ENCODE measurements at places on chromosomes 1 and 21.
A peak's percentile ranks its signal among the peaks of the same experiment; 100 is the strongest.

- no peak for DNase-seq
Measured at GRCh38 chr1:86765073-86765472, 60.7 kb downstream of the SH3GLB1 start.

DNA sequence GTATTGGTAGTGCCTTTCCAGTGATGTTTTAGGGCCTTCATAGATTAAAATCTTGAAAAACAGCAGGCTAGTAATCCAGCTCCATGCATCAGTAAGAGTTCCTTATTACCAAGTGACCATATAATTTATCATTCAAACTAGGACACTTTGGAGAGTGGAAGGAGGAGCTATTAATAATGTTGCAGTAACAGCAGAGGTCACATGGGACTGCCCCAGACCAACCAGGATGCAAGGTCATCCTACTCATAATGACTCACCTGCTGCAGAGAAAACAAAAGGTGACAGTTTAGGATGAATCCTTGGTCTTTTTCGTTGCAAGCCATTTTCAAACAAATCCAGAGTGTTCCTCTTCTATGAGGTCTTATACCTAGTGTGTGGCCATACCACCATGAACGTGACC lies 187.4 kb downstream of the NUF2 start:
- DNase-seq = no peak

DNA sequence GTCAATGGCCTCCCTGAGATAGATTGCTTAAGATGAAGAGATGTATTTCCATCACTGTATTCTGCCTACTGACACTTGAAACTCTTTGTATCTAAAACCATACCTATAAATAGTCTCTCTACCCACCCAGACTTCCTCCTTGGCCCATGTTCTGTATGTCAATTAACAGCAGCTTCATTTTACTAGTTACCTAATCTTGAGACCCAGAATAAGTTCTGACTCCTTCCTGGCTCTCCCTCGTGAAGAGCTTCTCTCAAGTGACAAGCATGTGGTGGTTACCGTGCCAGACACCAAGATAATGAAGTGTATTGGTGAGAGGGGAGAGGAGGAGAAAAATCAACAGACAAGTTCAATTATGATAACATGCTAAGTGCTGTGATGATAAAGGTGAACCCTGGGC lies 128.8 kb upstream of the RAVER2 start:
- no peak for DNase-seq

- no peak for DNase-seq
Measured at GRCh38 chr1:233671286-233671685, 57.4 kb downstream of the KCNK1 start.

DNA sequence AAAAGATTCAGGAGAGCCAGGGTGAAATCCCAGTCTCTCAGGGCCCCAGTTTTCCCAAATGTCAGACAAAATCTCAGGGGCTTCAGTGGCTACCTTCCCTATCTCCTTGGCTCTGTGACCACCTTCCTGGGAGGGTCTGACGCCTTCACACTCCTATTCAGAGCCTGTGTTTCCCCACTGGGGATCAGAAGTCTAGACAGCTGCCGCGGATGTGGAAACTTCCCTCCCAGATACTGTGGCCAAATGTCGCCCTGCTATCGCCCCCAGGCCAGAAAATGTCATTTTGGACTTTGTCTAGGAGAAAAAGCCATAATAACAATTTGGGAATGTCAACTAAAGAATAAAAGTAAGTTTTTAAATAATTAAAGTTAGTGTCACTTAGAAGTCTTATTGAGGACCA lies 15.9 kb downstream of the A3GALT2 start:
- no peak for DNase-seq

DNA sequence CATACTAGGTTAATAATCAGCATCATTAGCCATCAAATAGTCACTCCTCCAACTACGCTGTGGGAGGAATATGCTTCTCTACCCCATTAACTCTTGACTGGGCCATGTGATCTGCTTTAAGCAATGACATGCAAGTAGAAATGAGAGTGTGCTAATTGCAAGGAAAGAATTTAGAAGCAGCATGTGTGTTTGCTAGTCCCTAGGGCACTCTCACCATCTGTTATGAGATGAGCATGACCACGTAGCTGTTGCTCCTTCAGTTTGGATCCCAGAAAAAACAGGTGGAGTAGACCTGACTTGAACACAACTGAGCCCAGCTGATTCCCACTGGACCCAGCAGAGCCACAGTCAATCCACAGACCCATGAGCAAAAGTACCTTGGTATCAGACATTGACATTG lies 19.7 kb upstream of the RGS7 start:
- peak; percentile 59 for DNase-seq

DNA sequence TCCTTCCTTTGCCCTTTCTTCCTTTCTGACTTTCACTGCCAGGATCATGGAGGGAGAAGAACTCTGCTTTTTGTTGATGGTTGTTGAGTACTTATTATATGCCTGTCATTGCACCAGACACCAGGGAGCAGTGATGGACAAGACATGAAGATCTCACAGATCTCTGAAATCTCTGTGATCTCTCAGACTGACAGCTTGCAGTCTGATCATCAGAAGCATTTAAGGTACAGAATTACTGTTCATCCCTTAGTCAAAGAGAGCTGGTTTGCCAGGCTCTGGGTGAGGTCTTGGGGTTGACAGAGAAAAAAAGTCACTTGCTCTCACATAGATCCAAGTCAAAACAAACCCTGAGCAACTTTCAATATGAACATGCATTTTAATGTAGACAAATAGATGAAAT lies 299.5 kb upstream of the FMN2 start:
- DNase-seq = no peak

GRCh38 chr1:116578581-116578980 lies 7.8 kb upstream of the CD58 start:
- DNase-seq = no peak

- no peak for DNase-seq
Measured at GRCh38 chr1:19079541-19080472, 123.3 kb upstream of the IFFO2 start.

GRCh38 chr1:104163912-104164476 lies 414.3 kb downstream of the AMY1C start:
- no peak for DNase-seq

Measured in D341Med (cell line).